Activated T-cell treated with anti-CD3 and anti-CD28 coated beads, Interleukin-2, amount 50 U/mL, for 48 hours (primary cell): ENCODE measurements at places on chromosomes 6 and 20.

DNA sequence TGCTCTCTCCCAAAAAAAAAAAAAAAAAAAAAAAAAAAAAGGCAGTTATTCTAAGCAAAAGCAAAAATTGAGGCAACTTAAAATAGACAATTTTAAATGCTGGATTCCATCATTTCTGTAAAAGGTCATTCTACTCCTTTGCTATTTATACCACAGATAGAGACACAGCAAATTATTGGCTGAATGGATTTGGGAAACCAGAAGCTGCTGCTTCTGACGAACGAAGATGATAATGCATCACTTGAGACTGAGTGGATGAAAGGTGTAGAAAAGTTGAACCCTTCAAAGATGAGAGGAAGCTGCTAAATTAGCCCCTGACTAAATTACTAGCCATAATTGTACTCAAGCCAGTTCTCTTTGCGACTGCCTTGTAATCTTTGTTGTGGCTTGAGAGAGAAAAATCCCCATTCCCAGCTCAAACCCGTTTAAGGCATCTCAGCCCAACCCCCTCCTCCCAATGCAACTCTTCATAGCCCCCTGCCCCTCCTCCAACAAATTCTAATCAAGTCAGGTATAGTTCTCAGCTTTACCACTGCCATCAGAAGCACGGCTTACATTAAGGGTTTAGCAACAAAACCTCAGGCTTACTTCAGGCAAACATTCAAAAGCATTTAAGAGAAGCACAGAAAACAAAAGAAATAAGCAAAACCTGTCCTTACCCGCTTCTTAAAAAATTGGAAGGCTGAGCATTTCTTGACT, 1.0 kb downstream of the SGK1 start:
- DNase-seq, result no peak

DNA sequence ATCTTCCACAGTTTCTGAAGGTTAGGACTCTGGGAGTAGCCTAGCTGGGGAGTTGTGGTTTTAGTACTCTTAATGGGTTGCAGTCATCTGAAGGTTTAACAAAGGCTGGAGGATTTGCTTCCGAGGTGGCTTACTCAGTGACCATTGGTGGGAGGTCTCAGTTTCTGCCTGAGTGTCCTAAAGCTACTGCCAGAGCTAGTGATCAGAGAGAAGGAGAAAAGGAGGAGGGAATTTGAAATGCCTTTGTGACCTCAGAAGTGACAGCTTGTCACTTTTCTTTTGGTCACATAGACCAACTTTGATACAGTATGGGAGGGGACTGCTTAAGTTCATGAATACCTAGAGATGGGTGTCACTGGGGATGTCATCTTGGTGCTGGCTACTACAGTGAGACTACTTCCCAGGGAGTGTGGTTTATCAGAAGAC, 41.3 kb downstream of the NCOA3 start:
- no peak for DNase-seq

DNA sequence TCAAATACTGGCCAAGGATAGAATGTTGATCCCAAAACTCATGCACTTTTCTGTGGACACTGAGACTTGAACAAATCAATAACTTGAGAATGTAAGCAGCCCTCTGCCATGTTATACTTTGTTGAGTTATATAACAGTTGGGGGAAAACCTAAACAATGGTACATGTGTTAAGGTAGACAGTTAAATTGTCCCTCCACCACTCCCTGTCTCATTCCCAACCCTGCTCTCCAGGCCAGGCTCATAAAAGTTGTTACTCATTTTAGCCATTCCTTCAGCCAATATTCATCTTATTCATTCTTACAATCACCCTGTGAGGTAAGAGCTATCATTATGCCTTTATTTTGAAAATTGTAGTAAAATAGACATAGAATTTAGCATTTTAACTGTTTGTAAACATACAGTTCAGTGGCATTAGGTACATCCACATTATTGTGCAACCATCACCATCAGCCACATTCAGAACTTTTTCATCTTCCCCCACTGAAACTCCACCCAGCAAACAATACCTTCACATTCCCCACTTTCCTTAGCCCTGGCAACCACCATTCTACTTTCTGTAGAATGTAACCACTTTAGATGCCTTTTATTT, 38.2 kb upstream of the IER3 start:
- DNase-seq, result no peak

DNA sequence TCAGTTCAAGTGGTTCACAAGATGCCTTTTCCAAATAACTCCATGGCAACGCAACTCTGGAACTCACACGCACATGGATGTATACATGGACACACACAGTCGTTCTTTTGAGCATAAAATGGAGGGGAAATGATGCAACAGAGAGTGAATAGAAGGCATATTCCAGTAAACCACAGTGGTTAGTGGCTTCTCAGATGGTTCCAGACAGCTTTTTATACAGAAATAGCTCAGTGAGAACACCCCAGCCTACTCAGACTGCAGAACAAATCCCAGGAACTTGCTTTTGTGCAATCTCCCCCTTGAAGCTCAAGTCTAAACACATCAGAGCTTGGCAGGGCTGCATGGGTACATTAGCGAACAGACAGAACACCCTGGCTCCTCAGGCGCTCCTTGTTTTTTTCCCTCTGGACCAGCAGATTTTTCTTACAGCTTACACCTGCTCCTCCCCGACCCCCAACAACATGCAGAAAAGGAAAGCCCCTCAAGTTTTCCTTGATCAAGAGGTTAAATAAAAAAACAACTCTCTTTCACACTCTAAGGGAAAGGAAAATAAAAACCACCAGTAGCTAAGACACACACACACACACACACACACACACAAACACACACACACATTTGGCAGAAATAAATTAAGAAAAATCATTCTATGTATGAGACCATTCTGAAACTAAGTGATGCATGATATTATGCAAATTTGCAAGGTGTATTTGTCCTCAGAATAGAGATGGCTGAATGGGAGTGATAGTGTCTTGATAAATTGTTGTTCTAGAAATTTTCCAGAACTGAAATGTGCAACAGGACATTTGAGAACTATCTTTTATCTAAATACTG, 51.2 kb upstream of the RANBP9 start:
- DNase-seq, result peak; percentile 49

DNA sequence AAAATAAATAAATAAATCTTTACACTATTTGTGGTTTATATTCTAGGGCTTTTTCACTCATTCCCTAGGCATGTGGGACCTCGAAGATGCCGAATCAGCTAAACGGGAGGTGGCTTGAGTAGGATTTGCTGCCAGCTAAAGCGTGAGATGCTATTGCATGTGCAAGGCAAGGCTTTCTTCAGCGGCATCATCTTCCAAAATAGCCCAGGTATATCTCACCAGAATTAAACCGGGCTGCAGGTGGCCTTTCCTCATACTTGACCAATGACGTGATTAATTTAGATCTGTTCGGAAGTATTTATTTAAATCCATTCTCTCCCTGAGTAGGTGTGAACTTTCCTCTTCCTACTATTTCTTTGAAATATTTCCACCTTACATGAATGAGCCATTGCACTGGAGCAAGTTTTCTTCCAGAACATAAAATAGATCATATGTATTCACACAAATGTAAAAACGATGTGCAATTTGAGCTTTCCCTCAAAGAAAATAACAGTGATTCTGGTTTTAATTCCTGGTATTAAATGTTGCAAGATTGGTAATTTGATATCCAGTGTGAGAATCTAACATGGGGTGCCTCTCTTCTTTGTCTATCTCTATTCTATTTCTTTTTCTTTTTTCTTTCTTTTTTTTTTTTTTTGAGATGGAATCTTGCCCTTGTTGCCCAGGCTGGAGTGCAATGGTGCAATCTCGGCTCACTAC, 24.3 kb upstream of the ZNF217 start:
- no peak for DNase-seq

GRCh38 chr6:51463321-51463720, 624.1 kb downstream of the PKHD1 start:
- DNase-seq, result no peak

DNA sequence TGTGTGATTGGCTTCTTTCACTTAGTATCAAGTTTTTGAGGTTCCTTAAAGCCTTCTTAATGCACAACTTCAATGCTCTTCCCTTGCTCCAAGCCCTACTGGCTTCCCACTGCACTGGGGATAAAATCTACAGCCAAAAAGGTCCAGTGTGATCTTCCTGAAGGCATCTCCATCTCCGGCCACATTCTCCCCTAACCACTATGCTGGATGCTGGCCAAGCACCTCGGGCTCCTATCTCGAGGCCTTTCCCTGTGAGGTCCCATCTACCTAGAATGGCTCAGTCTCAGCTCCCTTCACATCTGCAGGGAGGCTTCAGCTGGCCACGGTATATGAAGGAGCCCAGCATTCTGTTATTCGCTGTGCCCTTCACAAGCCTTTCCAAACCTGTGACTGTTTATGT, 48.1 kb downstream of the CNKSR3 start:
- DNase-seq, result no peak

- DNase-seq, result no peak
Observed at GRCh38 chr6:20286968-20287565, 74.8 kb upstream of the MBOAT1 start.

DNA sequence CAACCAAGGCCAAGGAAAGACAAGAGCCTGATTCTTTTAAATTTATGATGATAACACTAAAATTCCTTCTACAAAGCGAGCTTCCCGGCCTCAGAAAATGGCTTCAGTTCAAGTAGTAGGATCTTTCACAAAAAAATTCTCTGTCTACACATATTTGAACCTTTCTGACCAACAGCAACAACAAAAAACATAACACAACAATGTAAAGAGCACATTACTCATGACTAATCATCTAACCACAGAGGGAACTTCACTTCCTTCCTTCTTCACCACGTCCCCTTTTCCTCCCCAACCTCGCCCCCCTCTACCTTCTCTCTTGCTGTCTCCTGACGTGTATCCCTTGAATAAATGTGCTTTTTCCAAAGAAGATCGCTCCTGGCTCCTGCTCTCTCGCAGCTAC, 228.2 kb downstream of the MYLK4 start:
- no peak for DNase-seq

GRCh38 chr6:2147261-2147660, 98.1 kb downstream of the GMDS start:
- no peak for DNase-seq

- DNase-seq, result no peak
Observed at GRCh38 chr20:32218156-32218900, 10.6 kb downstream of the POFUT1 start.

- DNase-seq, result no peak
Observed at GRCh38 chr6:20314866-20315845, 86.5 kb upstream of the E2F3 start.

DNA sequence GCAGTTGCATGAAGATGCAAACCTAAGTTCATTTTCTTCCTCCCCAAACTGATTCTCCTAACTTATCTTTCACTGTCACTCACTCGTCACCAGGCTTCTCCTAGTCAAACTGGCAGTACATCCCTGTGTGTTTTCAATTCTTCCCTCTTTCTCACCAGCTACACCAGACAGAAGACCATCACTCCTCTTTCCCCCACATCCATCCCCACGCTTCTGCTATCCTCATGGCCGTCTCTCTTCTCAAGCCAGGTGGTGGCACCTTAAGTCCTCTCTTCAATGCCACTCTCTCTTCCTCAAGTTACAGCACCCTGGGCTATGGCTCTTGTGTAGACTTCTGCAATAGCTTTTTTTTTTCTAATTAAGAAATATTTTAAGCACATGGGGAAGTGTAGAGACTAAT, 14.4 kb upstream of the TREM2 start:
- no peak for DNase-seq

DNA sequence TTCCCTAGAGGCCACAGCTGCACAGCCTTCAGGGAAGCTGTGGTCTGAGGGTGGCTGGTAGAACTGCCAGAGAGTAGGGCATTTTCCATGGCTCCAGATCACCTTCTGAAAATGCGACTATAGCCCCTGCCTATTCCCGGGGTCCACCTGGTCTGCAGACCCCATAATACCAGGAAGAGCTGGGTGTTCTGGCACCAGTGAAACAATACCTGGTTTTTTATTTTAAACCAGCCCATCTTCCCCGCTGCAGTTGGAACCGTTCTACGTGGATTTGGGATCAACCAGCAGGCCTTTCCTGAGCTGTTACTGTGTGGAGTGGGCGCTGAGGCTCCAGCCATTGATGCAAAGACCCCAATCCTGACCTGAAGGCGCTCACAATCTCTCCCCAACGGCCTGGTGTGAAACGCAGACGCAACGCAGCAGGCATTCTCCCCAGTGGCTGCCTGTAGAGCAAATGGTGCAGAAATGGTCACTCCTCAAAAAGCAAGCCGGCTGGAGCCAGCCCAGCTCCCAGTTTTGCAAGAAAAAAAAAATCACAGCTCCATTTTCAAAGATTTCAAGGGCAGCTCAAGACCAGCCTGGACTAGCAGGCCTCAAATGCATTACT, 11.3 kb downstream of the NPEPL1 start:
- no peak for DNase-seq

- no peak for DNase-seq
Observed at GRCh38 chr6:6105472-6106036, 98.8 kb upstream of the NRN1 start.

- peak; percentile 69 for DNase-seq
Observed at GRCh38 chr6:129671442-129672340, 38.3 kb downstream of the ARHGAP18 start.

GRCh38 chr20:18052856-18053255, 4.9 kb downstream of the OVOL2 start:
- DNase-seq, result no peak

GRCh38 chr6:40674170-40674569, 87.0 kb upstream of the LRFN2 start:
- no peak for DNase-seq

DNA sequence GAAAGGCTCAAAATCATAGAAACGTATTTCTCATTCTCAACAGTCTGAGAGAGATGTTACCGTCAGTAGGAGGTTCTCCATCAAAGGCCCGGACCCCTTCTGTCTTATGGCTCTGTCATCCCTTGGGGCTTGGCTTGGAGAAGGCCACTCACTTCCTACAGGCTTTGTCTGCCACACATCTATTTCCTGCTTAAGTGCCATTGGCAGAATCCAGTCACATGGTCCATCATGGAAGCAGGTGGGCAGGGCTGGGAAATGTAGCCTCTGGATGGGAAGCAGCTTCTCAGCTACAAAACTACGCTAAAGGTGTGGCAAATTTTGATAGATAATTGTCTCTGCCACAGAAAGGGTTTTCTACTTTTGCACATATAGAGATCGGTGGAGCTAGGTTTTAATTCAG, 12.6 kb upstream of the ZFP64 start:
- no peak for DNase-seq

GRCh38 chr20:17614176-17614811, 44.4 kb downstream of the DSTN start:
- peak; percentile 13 for DNase-seq
